PC-9 (cell line): ENCODE measurements at places on chromosomes 12 and 14. TPM values are rescaled to one million over a fixed set of nuclear protein-coding genes. Genes with fewer than 3 reads are reported as not detected.

DNA sequence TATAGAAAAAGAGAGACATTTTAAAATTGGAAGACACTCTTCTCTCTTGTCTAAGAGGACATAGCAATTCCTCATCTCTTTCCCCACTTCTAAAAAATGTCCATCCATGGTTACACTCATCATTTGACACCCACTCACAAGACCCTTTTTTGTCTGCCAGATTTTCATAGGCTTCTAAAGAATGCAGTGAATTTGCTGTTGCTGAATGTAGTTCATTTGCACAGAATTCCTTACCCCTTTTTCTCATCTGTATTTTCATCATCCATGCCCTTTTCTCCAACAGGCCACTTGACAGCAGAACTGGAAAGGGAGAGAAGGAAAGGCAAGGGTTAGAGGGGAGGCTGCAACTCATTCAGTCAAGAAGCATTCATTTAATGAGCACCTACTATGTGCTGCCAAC, 128.0 kb downstream of the NUAK1 start:
- no peak for DNase-seq

GRCh38 chr12:30823764-30824163, 69.0 kb upstream of the CAPRIN2 start:
- DNase-seq: no peak

DNA sequence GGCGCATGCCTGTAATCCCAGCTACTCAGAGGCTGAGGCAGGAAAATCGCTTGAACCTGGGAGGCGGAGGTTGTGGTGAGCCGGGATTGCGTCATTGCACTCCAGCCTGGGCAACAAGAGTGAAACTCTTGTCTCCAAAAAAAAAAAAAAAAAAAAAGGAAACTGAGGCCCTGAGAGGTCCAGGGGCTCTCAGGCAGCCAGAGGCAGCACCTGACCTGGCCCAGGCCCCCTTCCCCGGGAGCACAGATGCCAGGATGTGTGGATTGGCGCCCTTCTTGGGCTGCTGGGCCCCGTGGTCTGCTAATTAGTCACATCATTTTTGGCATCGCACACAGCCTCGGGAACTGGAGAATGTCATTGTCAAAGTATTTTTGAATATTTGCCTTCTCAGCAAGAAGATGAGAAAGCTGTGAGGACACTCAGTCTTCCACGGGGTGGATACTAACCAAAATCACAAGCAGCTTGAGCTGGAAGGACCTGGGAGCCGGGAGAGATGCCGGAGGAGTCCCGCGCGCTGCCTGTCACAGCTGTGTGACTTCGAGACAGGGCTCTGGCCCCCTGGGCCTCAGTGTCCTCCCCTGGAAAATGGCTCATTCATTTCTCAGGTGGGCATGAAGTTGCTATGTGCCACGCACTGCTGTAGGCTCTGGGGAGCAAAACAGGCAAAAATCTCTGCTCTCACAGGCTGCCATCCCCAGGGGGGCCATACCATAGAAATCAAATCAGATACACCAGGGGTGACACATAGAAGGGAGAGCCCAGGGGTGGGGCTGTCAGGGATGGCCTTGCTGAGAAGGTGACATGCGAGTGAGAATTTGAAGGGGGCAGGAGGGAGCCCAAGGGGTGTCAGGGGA, 12.5 kb upstream of the RCOR1 start:
- peak; percentile 70 for DNase-seq

GRCh38 chr14:59337141-59337611, 128.0 kb downstream of the GPR135 start:
- peak; percentile 67 for DNase-seq

DNA sequence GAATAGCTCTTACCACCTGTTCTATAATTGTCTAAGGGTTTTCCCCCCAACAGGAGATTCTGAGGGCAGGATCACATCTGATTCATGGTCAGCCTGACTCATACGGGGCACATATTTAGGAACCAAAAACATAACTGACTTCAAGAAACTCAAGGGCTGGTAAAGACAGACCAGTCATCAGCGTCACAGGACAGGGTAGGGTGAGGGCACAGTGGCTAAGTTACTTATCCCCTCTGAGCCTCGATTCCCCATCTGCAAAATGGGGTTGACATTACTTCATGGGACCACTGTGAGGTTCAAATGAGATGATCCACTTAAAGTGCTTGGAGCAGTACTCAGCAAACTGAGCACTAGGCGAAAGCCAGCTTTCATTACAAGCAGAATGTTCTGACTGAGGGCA, 606 bp downstream of the CINP start:
- DNase-seq: peak; percentile 43

DNA sequence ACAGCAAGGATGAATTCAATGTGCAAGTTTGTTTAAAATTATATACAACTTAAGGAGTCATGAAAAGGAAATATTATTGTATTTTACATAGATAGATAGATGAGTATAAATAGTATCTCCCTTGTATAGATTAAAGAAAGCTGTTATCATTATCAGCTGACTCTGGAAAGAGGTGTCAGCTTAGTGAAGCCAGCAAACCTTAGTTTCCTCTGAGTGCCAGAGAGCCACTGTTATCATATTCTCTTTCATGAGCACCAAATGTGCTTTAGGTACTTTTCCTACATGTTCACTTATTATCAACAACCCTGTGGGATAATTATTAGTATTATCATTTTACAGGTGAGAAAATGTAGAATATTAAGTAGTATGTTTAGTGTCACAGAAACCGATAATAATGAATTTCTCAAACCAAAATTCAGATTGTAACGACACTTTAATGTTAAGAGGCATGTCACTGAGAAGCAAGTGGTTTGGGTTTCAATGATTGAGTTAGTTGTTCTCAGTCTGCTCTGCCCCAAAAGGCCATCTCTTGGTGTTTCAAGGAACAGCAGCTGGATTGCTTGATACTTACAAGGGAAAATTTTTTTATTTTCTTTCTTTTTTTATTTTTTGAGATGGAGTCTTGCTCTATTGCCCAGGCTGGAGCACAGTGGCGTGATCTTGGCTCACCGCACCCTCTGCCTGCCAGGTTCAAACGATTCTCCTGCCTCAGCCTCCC, 53.7 kb downstream of the PLEKHA5 start:
- no peak for DNase-seq

GRCh38 chr14:93083917-93084316, 31.8 kb downstream of the ITPK1 start:
- no peak for DNase-seq

TEAD4 gene
- 47.7 and 56.0 TPM in 2 replicates for total RNA-seq

FBLN5 gene
- not detected in 2 replicates for total RNA-seq
